ENCODE measurements at places on chromosomes 2 and 18. TPM values are rescaled to one million over a fixed set of nuclear protein-coding genes. Genes with fewer than 3 reads are reported as not detected.

The TUBA4B gene
- total RNA-seq, result not detected

The MTCL1 gene
- total RNA-seq, result 23.3 TPM

The TDRD15 gene
- 0.42 TPM for total RNA-seq

The PAX8 gene
- total RNA-seq, result 10.3 TPM

The SLC40A1 gene
- 76.5 TPM for total RNA-seq

The ERLEC1 gene
- 50.3 TPM for total RNA-seq

The MMADHC gene
- 62.2 TPM for total RNA-seq

The PTH2R gene
- total RNA-seq, result not detected

GRCh38 chr2:42314892-42315468 is 46.0 kb downstream of the COX7A2L start:
- no peaks in the 10 kb centered on the region for H3K4me1 ChIP-seq
- peaks cover 5% of the 10 kb centered on the region for H3K36me3 ChIP-seq
- H3K27me3 ChIP-seq, result no peaks in the 10 kb centered on the region
- H3K27ac ChIP-seq, result no peak overlapping the region
- H3K4me3 ChIP-seq, result no peak overlapping the region
- DNase-seq, result no peak

DNA sequence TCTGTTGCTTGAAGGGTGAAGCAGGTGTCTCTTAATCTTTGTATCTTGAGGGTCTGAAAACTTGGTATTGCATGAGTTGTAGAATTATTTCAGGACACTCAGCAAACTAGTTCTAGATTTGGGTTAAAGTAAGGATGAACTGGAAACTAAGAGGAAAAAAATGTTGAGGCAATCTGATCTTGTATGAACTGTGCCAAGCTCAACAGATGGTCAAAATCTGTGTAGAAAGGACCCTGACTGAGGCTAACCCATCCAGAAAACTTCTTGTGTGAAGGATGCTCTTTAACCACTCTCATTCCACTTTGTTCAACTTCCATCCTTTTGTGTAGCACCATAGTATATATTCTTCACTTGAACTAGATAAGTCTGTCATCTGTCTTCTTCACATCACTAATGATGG is 861.7 kb downstream of the SLC4A3 start:
- H3K4me3 ChIP-seq, result no peak overlapping the region
- no peaks in the 10 kb centered on the region for H3K27me3 ChIP-seq
- no peak for DNase-seq
- H3K4me1 ChIP-seq, result no peaks in the 10 kb centered on the region
- no peaks in the 10 kb centered on the region for H3K36me3 ChIP-seq

- H3K4me1 ChIP-seq, result no peaks in the 10 kb centered on the region
- no peak for DNase-seq
- H3K4me3 ChIP-seq, result no peak overlapping the region
- H3K27ac ChIP-seq, result no peak overlapping the region
- no peaks in the 10 kb centered on the region for H3K27me3 ChIP-seq
These were observed 56.0 kb downstream of the PIK3C3 start for GRCh38 chr18:42011053-42011452.

- no peak overlapping the region for H3K4me3 ChIP-seq
- H3K36me3 ChIP-seq, result peaks cover 3% of the 10 kb centered on the region
- H3K27me3 ChIP-seq, result no peaks in the 10 kb centered on the region
- no peak for DNase-seq
These were observed 212.7 kb downstream of the ALPK2 start for GRCh38 chr18:58416014-58416703.

GRCh38 chr2:74778381-74779264 is 55.3 kb upstream of the HK2 start:
- H3K27me3 ChIP-seq, result no peaks in the 10 kb centered on the region
- no peak for DNase-seq
- no peak overlapping the region for H3K27ac ChIP-seq
- no peaks in the 10 kb centered on the region for H3K36me3 ChIP-seq
- no peaks in the 10 kb centered on the region for H3K4me1 ChIP-seq

GRCh38 chr2:224883700-224884099 is 158.6 kb downstream of the DOCK10 start:
- H3K4me3 ChIP-seq, result no peak overlapping the region
- H3K4me1 ChIP-seq, result peaks cover 23% of the 10 kb centered on the region
- no peaks in the 10 kb centered on the region for H3K36me3 ChIP-seq
- H3K27me3 ChIP-seq, result no peaks in the 10 kb centered on the region
- DNase-seq, result no peak

GRCh38 chr2:37923308-37924055 is 1.6 kb upstream of the RMDN2 start:
- no peak for DNase-seq
- no peak overlapping the region for H3K4me3 ChIP-seq
- no peak overlapping the region for H3K27ac ChIP-seq
- peaks cover 16% of the 10 kb centered on the region for H3K4me1 ChIP-seq

GRCh38 chr18:11284811-11285210 is 135.4 kb upstream of the PIEZO2 start:
- H3K27ac ChIP-seq, result no peak overlapping the region
- H3K36me3 ChIP-seq, result no peaks in the 10 kb centered on the region
- no peaks in the 10 kb centered on the region for H3K27me3 ChIP-seq
- DNase-seq, result no peak
- H3K4me3 ChIP-seq, result no peak overlapping the region
- peaks cover 28% of the 10 kb centered on the region for H3K4me1 ChIP-seq

- H3K27ac ChIP-seq, result no peak overlapping the region
- no peaks in the 10 kb centered on the region for H3K36me3 ChIP-seq
- H3K27me3 ChIP-seq, result no peaks in the 10 kb centered on the region
- DNase-seq, result no peak
These were observed 122.9 kb upstream of the ZEB2 start for GRCh38 chr2:144642856-144643255.

DNA sequence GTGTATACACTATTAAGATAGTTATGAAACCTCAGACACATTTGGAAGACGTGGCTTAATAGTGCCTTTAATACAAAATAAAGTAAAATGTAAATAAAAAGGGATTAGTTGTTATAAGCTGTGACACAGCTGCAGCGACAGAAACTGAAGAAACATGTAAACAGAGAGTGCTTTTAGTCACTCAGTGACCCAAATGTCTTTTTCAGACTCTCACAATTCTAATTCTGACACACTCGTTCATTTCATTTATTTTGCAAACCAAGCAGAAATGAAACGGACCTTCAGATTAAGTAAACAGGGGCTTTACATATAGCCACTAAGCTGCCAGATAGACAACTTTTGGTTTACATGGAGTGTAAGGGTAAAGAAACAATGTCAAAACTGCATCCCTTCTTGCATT is 181.0 kb upstream of the ETAA1 start:
- no peaks in the 10 kb centered on the region for H3K36me3 ChIP-seq
- DNase-seq, result no peak
- H3K4me1 ChIP-seq, result no peaks in the 10 kb centered on the region
- no peaks in the 10 kb centered on the region for H3K27me3 ChIP-seq

GRCh38 chr2:3311601-3312000 is 66.0 kb downstream of the EIPR1 start:
- H3K36me3 ChIP-seq, result no peaks in the 10 kb centered on the region
- no peak overlapping the region for H3K27ac ChIP-seq
- H3K4me3 ChIP-seq, result no peak overlapping the region
- no peaks in the 10 kb centered on the region for H3K27me3 ChIP-seq
- H3K4me1 ChIP-seq, result no peaks in the 10 kb centered on the region
- DNase-seq, result no peak

DNA sequence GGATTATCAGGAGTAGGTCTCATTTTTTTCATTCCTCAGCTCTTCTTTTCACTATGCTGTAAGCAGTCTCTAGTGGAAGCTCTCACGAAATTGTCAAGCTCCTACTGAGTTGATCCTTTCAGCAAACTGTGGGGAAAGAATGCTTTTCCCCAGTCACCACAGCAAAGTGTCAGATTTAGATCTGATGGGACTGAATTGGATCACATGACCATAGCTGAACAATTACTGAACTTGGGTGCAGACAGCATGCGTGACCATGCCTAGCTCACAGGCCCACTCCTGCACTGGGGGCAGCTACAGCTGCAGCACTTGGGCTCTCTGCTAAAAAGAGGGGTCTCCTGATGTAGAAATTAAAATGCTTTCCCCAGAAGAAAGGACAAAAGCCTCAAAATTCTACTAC is 3.1 kb downstream of the ARHGAP15 start:
- no peak for DNase-seq
- H3K27me3 ChIP-seq, result no peaks in the 10 kb centered on the region
- H3K4me1 ChIP-seq, result no peaks in the 10 kb centered on the region
- H3K36me3 ChIP-seq, result no peaks in the 10 kb centered on the region
- H3K4me3 ChIP-seq, result no peak overlapping the region
- H3K27ac ChIP-seq, result no peak overlapping the region

DNA sequence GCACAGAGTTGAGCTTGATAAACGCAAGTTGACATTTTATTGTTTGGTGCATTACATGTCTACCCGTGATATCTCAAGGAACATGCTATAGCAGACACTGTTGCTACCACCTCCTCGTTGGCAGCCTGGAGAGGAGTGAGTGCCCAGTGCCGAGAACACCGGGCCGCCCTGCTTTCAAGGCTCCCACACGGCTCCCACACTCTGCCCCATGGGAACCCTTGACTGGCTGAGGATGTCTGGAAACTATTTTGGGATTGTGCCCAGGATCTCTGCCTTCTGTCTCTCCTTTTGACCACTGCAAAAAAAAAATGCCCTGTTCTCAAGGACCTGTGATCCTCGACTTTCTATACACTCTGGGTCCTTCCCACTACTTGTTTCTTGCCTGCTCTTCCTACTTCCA is 21.1 kb downstream of the TET3 start:
- no peak for DNase-seq
- no peaks in the 10 kb centered on the region for H3K36me3 ChIP-seq
- no peak overlapping the region for H3K27ac ChIP-seq

DNA sequence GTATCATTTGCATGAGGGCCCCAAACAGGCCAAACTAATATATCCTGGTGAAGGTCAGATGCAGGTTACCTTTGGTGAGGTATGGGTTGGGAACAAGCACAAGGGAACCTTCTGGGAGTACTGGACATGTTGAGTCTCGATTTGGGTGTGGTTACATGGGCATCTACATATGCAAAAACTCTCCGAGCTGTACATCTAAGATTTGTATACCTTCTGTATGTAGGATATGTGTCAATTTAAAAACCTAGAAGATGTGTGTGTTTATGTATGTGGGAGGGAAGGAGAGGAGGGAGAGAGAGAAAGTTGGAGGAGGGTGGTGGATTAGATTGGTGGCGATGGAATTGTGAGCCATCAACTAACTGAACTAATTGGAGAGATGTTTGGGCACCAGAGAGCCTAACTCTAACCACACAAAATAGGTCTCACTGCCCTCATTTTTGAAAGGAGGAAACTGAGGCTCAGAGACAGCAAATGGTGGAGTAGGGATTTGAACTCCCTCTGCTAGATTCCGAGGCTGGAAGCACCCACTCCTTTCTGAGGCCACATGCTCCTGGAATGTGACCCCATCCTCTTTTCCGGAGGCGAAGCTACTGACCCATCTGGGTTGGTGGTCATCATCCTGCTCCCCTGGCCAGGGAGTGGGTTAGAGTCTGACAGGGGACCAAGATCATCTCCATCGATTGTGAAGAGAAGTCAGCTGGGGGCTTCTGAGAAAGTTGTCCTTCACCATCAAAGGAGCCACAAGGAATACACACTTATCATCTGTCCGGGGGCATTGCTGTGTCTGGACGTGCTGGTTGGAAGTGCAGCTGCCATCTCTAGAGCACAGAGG is 107.3 kb upstream of the MYCN start:
- no peak overlapping the region for H3K4me3 ChIP-seq
- H3K27me3 ChIP-seq, result no peaks in the 10 kb centered on the region
- no peak for DNase-seq
- no peak overlapping the region for H3K27ac ChIP-seq
- H3K36me3 ChIP-seq, result no peaks in the 10 kb centered on the region

DNA sequence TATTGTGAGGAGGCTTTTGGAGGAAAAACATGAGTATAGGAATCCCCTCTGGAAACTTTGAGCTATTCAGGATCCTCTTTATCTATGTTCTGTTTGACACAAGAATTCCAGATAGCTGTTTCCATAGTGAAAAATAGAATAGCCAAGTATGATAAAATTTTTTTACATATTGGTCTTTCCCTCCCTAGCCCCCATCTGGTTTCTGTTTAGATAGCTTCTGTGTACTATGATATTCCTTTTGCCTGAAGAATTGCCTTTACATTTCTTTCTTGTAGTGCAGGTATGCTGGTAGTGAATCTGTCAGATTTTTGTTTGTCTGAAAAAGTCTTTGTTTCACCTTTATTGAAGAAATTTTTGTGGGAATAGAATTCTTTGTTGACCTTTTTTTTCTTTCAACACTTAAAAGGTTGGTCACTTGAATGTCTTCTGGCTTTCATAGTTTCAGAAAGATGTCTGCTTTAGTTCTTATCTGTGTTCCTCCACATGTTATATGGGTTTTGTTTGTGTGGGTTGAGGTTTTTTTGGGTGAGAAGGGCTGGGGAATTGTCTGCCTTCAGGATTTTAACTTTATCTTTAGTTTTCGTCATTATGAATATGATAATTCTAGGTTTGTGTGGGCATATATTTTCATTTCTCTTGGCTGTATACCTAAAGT is 29.9 kb upstream of the FBLN7 start:
- peaks cover 33% of the 10 kb centered on the region for H3K36me3 ChIP-seq
- no peak overlapping the region for H3K4me3 ChIP-seq

DNA sequence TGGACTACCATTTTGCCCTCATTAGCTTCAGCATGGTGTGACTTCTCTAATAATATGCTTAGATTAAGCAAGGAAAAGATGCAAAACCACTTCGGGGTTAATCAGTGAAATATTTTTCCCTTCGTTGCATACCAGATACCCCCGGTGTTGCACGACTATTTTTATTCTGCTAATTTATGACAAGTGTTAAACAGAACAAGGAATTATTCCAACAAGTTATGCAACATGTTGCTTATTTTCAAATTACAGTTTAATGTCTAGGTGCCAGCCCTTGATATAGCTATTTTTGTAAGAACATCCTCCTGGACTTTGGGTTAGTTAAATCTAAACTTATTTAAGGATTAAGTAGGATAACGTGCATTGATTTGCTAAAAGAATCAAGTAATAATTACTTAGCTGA is 16.3 kb downstream of the TYMS start:
- no peak overlapping the region for H3K27ac ChIP-seq
- H3K27me3 ChIP-seq, result no peaks in the 10 kb centered on the region
- no peak overlapping the region for H3K4me3 ChIP-seq

DNA sequence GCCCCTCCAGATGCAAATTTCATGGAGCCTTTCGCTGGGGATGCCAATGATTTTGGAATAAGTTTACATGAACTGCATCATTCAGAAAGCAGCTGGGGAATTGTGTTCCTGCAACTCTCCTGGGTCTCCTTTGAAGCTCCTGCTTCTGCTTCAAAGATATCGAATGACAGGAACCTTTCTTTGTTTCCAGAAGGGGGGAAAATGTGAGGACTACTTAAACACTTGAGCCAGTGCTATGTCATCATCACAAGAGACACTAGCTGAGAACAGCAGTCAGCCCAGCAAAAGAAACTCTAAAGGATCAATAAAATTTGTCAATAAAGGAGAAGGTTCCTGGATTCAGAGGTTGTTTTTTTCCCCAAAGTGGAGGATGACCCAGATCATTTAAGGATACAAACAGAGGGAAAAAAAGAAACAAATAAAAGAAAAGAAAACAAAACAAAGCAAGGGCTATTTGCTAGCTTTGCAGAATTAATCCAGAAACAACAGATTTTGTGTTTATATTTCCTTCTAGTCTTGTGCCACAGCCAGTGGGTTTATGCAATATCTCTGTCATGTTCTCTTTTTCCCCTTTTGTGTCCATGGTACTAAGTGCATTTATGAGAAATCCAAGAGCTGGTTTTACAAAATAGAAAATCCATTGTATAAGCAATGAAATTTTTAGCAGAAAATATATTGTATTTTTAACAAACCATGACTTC is 463.7 kb downstream of the CDH2 start:
- DNase-seq, result no peak
- H3K36me3 ChIP-seq, result no peaks in the 10 kb centered on the region
- no peak overlapping the region for H3K4me3 ChIP-seq
- H3K4me1 ChIP-seq, result no peaks in the 10 kb centered on the region
- H3K27ac ChIP-seq, result no peak overlapping the region

All from thoracic aorta (tissue), 2 donors.